SJCRH30 (cell line): ENCODE measurements at places on chromosomes 2 and 18.
A peak's percentile ranks its signal among the peaks of the same experiment; 100 is the strongest.

GRCh38 chr2:191190861-191191552 is 40.2 kb upstream of the STAT4 start:
- DNase-seq, result no peak

DNA sequence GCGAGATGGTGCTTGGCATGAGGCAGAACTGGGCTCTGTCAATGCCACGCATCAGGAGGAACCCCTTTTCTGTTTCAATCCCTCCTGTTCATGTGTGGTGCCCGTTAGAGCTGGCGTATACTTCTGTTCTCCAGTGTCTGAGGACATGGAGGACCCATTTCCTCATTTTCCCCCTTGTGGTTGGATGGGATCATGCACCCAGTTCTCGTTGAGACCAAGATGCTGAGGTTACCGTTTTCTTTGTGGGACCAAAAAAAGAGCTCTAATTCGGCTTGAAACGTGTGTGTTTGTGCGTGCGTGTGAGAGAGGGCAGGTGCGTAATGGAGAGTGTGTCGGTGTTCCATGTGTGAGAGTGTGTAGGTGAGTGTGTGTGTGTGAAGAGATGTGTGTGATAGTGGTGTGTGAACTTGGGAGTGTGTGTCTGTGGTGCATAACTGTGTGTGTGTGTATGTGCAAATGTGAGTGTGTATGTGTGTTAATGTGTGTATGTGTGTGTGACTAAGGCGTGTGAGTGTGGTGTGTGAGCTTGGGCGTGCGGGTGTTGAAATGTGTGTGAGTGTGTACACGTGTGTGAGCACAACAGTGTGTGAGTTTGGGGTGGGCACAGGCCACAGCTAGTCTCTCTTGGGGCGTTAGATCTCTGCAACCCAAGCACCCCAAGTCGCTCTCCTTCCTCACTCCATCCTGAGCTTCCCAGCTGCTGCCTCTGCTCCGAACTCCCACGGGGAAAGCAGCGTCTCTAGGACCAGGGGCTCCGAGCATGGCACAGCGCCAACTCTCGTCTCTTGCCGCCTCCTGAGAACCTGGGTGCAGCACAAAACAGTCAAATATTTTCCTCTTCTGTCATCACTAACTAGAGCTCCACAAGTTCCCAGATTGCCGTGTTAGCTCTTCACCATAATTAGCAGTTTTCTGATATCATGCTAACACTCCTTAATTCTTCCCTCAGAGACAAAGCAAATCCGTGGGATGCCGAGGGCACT is 75.8 kb downstream of the LONRF2 start:
- DNase-seq, result no peak

DNA sequence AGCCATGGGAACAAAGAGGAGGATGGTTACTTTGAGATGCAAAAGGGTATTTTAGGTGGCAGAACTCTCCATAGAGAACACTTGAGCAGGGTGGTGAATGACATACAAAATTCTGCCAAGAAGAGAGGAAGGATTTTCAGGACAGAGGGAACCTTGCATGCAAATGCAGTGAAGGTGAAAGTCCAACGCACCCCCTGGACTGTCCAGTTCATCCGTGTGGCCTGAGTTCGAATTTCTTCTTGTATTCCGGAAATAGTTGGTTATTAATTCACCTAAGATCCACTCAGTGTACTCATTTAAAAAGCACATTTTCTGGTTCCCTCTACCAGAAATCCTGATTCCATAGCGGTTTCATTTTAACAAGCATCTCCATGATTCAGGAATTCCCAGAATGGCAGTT is 5.5 kb downstream of the AOX1 start:
- DNase-seq, result no peak

DNA sequence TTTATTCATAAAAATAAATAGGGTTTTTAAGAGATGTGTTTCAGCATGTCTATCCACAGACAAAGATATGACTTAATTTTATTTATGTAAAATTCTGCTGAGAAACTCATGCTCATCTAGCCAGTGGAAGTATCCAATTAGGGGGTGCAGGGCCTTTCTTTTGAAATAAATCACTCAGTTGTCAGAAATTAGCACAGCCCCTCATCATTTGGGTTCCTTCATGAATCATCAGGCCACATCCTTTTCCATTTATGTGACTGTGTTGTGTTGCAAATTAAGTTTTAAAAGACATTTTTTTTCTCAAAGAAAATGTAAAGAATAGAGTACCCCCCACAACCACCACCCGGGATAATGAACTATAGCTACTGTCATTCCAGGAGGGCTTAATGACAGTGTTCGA is 185.8 kb downstream of the NRP2 start:
- DNase-seq, result no peak

GRCh38 chr2:231204146-231204545 is 5.7 kb downstream of the ARMC9 start:
- DNase-seq, result no peak

DNA sequence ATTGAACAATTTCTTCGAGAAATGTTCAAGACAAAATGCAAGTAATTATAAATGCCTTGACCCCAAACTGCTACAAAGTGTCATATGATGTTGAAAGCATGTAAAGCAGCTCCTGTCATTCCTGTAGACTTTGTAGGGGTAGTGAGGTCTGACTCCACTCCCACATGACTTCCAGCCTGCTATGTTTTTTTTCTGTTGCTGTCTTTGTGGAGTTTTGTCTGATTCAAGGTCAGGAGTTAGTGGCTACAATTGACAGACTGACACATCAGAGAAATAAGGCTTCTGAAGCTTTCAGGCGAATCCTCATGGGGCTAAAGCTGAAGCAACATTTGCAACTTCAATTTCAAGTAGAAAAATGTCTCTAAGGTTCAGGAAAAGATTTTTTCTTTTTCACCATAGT is 63.9 kb upstream of the CCDC195 start:
- DNase-seq, result no peak

- no peak for DNase-seq
These were observed 620.7 kb downstream of the NYAP2 start for GRCh38 chr2:226020176-226020575.

DNA sequence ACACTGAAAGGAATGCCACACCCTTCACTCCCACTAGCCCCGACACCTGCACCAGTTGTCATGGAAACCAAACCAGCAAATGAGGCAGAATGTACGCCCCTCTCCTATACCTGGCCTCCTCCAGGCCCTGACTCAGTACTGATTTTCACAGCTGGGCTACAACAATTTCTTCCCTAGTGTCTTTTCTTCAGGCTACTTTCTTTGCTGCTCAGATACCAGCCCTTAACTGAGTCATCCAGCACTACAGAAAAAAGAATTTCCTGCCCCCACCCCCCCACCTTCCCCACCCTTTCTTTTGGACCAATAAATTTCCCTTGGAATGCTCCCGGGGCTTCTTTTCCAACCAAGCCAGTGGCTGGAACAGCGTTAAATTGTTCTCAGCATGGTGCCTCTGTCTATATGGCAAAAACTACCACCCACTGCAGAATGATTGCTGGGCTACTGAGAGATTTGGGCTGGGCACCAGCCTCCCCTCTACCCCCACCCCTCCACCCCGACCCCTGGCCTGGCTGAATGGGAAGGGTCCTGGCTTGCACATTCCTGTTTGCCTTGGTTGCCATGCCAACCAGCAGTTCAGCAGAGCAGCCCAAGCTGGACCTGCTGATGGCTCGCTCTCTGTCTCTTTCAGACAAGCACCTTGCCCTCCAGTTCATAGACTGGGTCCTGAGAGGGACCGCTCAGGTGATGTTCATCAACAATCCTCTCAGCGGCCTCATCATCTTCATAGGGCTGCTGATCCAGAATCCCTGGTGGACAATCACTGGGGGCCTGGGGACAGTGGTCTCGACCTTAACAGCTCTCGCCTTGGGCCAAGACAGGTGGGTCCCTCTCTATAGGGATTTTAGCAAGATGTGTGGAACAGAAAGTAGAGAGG is 11.3 kb downstream of the SLC14A2 start:
- DNase-seq, result no peak

GRCh38 chr2:23503682-23504081 is 118.7 kb downstream of the KLHL29 start:
- DNase-seq, result peak; percentile 54

GRCh38 chr2:50661682-50662081 is 370.2 kb downstream of the NRXN1 start:
- DNase-seq, result no peak

GRCh38 chr2:27461118-27461517 is 18.9 kb downstream of the KRTCAP3 start:
- no peak for DNase-seq

DNA sequence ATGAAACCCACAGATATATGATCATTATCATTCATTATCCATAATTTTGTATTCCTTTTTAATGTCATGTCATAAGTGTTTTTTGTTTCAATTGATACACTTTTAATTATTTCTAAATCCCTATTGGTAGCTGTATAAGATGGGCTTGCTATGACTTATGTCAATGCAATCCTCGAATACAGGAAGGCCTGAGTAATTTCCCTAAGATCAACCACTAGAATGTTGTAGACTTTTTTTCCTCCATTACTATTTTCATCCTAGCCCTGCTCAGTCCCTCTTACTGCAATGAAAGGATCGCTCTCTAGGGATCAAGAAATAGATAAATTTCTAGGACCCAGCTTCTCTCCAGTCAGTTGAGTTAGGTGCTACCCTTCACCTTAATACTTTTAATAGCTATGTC is 186.3 kb downstream of the KCNE4 start:
- no peak for DNase-seq

DNA sequence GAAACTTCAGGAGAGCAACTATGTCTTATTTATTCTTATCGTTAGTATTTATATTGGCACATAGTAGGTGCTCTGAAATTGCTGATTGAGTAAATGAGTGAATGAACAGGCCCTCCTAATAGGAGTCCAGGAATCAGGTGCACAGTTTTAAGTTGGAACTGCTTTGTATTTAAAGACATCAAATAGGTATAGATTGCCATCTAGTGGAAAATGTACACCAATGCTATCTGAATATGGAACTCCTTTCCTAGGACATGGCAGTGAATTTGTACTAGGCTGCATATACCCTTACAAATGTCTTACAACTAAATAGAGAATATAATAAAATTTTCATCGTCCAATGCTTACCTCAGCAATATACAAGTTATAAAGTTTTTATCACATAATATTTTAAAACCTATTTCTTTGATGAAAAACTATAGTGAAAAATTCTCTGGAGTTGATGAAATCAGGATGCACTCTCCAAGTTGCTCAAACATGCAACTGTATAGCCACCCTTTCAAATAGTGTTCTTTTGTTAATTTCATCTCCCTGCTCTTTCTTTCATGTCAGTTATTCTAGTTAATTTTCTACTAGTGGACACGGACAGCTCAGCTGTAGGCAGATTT is 318.9 kb upstream of the SYT4 start:
- DNase-seq, result no peak

DNA sequence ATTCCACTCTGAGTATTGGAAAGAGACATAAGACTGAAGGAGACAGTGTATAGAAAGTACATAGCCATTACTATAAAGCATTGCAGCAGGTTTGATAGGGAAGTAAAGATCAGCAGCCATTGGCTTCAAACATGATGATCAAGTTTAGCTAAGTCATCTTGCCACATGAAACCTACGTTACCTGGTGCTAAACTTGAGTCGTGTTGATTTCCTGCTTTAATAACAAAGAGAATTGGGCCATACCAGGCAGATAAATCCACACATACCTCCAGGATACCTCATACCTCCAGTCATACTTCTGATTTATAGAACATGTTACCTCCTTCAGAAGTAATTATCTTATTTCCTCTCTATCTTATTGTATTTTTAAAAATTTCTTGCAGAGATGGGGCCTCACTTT is 10.3 kb upstream of the KYNU start:
- DNase-seq, result no peak

DNA sequence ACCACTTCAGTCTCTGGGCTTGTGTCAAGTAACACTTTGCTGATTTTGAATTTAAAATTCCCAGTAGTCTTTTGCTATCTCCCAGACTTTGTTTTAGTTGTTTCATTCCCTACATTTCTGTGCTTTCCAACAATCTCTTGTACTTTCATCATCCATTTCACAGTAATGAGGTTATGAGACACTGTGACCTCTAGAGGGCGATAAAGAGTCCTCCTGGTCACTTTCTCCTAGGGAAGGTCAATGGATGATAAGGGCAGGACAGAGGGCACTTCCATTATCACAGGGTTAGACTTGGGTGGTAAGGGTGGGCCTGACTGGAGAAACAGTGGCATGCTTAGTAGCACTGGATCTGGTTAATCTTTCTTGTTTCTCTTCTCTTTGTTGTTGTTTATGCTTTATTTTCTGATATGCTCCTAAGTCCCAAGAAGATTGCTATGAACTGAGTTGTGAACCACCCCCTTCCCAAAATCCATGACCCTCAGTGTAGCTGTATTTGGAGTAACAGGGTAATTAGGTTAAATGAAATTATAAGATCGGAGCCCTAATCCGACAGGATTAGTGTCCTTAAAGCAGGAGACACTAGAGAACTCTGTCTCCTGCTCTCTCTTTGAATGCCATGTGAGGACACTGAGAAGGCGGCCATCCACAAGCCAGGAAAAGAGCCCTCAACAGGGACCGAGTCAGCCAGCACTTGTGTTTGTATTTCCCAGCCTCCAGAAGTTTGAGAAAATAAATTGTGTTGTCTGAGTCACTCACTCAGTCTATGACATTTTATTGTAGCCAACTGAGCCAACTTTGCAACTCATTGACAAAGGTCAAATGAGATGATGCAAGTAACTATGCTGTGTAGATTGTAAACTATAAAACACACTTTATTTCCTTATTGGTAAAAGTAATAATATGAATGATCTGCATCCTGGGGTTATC is 779.2 kb downstream of the CNTNAP5 start:
- DNase-seq, result peak; percentile 73

- DNase-seq, result no peak
These were observed 40.6 kb downstream of the TMEM178A start for GRCh38 chr2:39706312-39706711.
